CD4-positive, CD25-positive, alpha-beta regulatory T cell (primary cell): ENCODE measurements at places on chromosomes 3 and 15. TPM values are rescaled to one million over a fixed set of nuclear protein-coding genes. Genes with fewer than 3 reads are reported as not detected.
A peak's percentile ranks its signal among the peaks of the same experiment; 100 is the strongest.

GOLGA8T gene
- total RNA-seq = not detected

DNA sequence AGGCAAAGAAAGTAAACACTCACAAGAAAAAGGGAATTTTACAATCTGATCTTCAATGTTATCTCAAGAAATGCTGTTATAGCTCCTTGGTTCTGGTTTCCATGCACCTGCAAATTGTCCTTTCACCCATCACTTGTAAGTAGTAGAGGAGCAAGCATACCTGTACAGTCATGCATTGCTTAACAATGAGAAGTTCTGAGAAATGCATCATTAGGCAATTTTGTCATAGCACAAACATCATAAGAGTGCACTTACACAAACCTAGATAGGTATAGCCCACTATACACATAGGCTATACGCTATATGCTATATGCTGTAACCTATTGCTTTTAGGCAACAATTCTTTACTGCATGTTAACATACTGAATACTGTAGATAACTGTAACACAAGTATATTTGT, 672.3 kb downstream of the FHIT start:
- H3K4me1 ChIP-seq = no peaks in the 10 kb centered on the region
- H3K36me3 ChIP-seq = no peaks in the 10 kb centered on the region
- no peak overlapping the region for H3K4me3 ChIP-seq
- no peak for DNase-seq
- no peaks in the 10 kb centered on the region for H3K27me3 ChIP-seq

- no peak overlapping the region for H3K27ac ChIP-seq
- H3K36me3 ChIP-seq = peaks cover 76% of the 10 kb centered on the region
- H3K4me1 ChIP-seq = no peaks in the 10 kb centered on the region
- no peak overlapping the region for H3K4me3 ChIP-seq
- no peaks in the 10 kb centered on the region for H3K27me3 ChIP-seq
- DNase-seq = no peak
Observed at GRCh38 chr15:68186671-68187397, 18.3 kb downstream of the CALML4 start.

GRCh38 chr3:12476238-12476897, 7.9 kb upstream of the TSEN2 start:
- H3K27ac ChIP-seq = no peak overlapping the region
- H3K4me3 ChIP-seq = no peak overlapping the region
- DNase-seq = no peak
- no peaks in the 10 kb centered on the region for H3K27me3 ChIP-seq
- H3K4me1 ChIP-seq = peaks cover 23% of the 10 kb centered on the region
- H3K36me3 ChIP-seq = no peaks in the 10 kb centered on the region

TRPM1 gene
- total RNA-seq = not detected

GRCh38 chr3:169390741-169391305, 272.7 kb downstream of the MECOM start:
- H3K4me3 ChIP-seq = no peak overlapping the region
- no peaks in the 10 kb centered on the region for H3K4me1 ChIP-seq
- no peaks in the 10 kb centered on the region for H3K27me3 ChIP-seq
- no peak for DNase-seq
- H3K36me3 ChIP-seq = no peaks in the 10 kb centered on the region
- H3K27ac ChIP-seq = no peak overlapping the region

- H3K4me1 ChIP-seq = no peaks in the 10 kb centered on the region
- no peak overlapping the region for H3K4me3 ChIP-seq
- no peak for DNase-seq
Observed at GRCh38 chr15:100020189-100020588, 287.0 kb upstream of the LYSMD4 start.

GRCh38 chr3:171283183-171283847, 176.9 kb downstream of the TNIK start:
- no peaks in the 10 kb centered on the region for H3K36me3 ChIP-seq
- no peak overlapping the region for H3K4me3 ChIP-seq
- peaks cover 45% of the 10 kb centered on the region for H3K4me1 ChIP-seq
- DNase-seq = no peak
- no peaks in the 10 kb centered on the region for H3K27me3 ChIP-seq

DNA sequence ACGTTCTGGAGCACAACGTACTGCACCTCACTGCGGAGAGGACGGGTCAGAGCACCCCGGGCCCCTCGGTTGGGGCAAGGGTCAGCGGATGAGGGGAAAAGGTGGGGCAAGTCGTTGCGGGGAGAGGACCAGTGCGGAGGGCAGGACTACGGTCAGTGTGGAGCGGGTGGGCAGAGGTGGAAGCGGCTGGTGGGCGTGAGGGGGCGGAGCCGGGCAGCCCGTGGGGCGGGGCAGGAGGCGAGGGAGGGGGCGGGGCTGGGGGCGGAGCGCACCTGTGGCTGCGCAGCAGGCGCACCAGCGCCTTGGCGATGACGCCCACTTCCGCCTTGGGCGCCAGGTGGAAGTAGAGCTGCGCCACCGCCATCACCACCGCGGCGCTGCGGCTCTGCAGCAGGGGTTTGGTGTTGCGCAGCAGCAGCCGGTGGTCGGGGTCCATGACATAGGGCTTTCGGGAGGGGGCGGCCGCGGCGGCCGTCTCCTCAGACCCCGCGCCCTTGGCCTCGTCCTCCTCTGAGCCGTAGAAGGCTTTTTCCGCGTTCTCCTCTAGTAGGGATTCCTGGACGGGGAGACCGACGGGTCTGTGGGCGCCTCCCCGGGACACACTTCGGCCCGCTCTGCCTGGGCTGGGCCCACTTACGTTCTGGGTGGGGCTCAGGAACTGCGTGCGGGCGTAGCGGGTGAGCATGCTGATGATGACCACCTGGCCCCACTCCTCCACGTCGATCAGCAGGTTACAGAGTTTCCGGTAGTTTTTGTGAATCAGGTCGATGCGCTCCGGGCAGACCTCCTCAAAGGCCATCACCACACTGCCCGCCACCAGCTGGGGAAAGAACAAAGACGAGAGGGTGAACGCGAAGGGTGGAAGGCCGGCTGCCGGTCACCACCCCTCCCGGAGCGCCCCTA, 29.2 kb downstream of the AP3B2 start:
- H3K27ac ChIP-seq = peak overlapping the region; percentile 68
- DNase-seq = peak; percentile 81
- no peaks in the 10 kb centered on the region for H3K36me3 ChIP-seq
- H3K4me3 ChIP-seq = peak overlapping the region; percentile 57
- H3K27me3 ChIP-seq = no peaks in the 10 kb centered on the region

DNA sequence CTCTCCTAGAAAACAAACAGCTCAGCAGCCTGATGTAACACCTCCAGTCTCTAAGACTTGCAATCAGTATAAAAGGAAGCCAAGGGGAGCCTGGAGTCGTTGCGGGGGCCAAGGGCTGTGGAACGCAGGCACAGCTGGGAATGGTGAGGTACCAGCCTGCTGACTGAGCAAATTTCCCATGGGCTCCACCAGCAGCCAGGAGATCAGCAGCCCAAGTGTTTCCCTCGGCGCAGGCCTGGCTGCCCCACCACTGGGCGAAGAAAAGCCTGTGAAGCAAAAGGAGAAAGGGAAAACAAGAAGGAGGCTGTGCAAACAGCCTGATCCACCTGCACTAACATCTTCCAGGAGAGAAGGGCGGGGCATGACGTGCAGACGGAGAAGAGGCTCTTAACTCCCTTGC, 155.3 kb downstream of the SHQ1 start:
- no peaks in the 10 kb centered on the region for H3K36me3 ChIP-seq
- no peak overlapping the region for H3K27ac ChIP-seq
- H3K4me3 ChIP-seq = no peak overlapping the region

GOLGA6D gene
- total RNA-seq = not detected

DNA sequence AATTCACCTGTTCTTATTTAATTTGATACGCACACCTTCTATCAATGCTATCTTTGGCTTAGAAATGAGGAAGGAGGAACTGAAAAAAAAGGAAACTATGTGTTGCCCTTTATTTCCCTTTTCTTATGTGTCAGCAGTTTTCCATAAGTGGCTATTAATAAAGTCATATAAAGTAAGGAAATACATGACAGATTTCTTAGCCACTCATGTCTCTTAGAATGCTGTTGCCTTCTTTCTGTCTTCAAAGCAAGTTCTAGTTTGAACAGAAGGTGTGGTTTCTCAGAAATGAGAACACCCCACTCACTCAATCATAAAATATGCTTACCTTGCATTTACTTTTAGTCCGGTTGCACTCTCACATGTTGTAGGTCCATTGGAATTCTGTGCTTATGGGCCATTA, 640.5 kb upstream of the GRM7 start:
- no peaks in the 10 kb centered on the region for H3K4me1 ChIP-seq
- H3K27ac ChIP-seq = no peak overlapping the region
- DNase-seq = no peak
- H3K4me3 ChIP-seq = no peak overlapping the region
